Upper lobe of left lung (tissue), 6 donors: ENCODE measurements at places on chromosomes 1 and 21. TPM values are rescaled to one million over a fixed set of nuclear protein-coding genes. Genes with fewer than 3 reads are reported as not detected.
A peak's percentile ranks its signal among the peaks of the same experiment; 100 is the strongest.

SPATA1 gene
- not detected for total RNA-seq

- H3K36me3 ChIP-seq = no peaks in the 10 kb centered on the region
- H3K4me3 ChIP-seq = no peak overlapping the region
- H3K27me3 ChIP-seq = no peaks in the 10 kb centered on the region
- H3K4me1 ChIP-seq = no peaks in the 10 kb centered on the region
- H3K27ac ChIP-seq = no peak overlapping the region
Observed at GRCh38 chr1:50720457-50721053, 239.5 kb downstream of the FAF1 start.

OR10J4 gene
- total RNA-seq = not detected

- no peak for DNase-seq
- no peak overlapping the region for H3K4me3 ChIP-seq
- peaks cover 34% of the 10 kb centered on the region for H3K4me1 ChIP-seq
- H3K27me3 ChIP-seq = no peaks in the 10 kb centered on the region
- H3K36me3 ChIP-seq = no peaks in the 10 kb centered on the region
- H3K27ac ChIP-seq = peak overlapping the region; percentile 64
Observed at GRCh38 chr1:155106862-155107261, 20.8 kb upstream of the EFNA1 start.

ZNF683 gene
- not detected for total RNA-seq
